ENCODE measurements at places on chromosomes 5 and 9.
A peak's percentile ranks its signal among the peaks of the same experiment; 100 is the strongest.

GRCh38 chr9:127520941-127521918, 69.9 kb downstream of the LRSAM1 start:
- no peak for DNase-seq

DNA sequence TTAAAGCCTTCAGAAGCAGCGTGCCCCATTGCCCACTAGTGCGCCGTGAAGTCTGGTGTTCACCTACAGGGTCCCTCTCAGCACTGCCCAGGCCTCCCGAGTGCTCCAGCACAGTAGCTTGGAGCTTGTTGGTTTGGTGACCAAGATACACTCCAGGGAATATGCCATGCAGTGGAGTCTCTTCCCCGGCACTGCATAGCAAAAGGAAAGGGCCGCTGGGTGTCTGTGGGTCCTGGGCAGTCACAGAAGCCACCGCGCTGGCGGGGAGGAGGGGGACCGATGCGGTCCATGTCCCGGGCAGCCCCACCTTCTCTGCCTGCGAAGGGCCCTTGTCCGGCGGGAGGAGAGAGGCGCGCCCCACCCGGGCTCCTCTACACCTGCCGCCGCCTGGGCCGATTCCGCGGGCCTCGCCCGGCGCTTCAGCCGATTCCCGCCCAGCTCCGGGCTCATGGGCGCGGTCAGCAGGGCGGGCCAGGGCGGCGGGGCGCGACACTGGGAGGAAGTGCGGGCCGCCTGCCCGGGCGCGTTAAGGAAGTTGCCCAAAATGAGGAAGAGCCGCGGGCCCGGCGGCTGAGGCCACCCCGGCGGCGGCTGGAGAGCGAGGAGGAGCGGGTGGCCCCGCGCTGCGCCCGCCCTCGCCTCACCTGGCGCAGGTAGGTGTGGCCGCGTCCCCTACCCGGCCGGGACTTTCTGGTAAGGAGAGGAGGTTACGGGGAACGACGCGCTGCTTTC, at the start of gene SYK:
SYK (plus strand) TSS at position 579 of the 732 bp plus-strand sequence. CDS start 42,080 bp downstream, outside the sequence.
- DNase-seq = peak; percentile 75

GRCh38 chr5:122195802-122196394, 66.6 kb downstream of the ZNF474 start:
- DNase-seq = peak; percentile 52

GRCh38 chr5:31421806-31422586, 109.9 kb downstream of the DROSHA start:
- no peak for DNase-seq

DNA sequence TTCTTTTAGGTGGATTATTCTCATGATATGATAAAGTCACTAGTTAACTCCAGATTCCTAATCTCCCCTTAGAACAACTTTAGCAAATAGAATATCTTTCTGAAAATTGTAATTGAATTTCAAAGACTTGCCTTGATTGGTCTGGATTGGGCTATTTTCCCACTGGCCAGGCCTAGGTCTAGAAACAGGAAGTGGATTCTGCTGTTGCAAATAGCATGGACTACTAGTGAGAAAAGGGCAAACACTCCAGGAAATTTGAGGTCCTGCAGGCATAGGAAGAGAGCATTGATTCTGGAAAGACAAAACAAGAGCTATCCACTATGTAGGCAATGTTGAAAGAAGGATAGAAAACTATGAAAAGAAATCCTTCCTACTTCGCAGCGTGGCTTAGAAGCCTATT, 113.4 kb downstream of the KCTD16 start:
- no peak for DNase-seq

GRCh38 chr5:143955141-143955540, 143.2 kb downstream of the HMHB1 start:
- no peak for DNase-seq

GRCh38 chr5:94285984-94286383, 332.4 kb downstream of the KIAA0825 start:
- DNase-seq = no peak
